ENCODE measurements at places on chromosomes 5 and 9.

GRCh38 chr9:89905606-89906338, 301.0 kb downstream of the GADD45G start:
- no peak for DNase-seq

DNA sequence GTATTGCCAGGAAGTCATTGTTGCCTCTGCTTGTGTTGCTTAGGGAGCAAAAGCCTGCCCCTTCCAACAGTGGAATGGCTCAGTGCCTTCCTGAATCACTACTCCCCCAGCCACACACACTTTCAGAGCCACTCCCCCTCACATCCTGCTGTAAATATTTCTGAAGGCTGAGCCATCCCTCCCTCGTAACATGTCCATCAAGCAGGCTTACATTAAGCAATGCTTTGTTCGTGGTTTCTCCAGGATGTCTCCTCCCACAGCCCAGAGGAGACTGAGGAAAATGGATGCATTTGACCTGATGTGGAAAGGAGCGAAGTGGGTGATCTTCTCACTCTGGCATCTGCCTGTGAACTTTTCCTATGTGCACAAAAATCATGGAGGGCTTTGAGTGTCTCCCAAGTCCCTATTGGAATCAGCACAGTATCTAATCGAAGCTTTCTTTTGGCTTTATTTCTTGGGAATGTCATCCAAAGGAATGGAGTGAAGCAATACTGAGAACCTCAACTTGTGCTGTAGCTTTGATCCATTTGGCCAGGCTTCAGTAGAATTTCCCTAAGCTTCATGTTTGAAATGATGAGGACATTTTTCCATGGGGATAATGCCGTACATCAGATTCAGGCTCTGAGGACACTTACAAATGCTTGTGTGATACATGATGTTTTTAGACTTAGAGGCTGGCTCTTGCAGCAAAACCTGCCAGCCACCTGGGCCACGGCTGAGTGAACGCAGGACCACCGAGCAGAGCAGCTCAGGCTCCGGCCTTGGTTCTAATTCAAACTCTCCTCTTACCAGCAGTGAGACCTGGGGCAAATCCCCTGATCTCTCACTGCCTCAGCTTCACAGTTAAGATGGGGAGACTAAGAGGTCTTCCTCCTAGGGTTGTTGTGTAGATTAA, 389.1 kb downstream of the ENC1 start:
- DNase-seq = no peak

DNA sequence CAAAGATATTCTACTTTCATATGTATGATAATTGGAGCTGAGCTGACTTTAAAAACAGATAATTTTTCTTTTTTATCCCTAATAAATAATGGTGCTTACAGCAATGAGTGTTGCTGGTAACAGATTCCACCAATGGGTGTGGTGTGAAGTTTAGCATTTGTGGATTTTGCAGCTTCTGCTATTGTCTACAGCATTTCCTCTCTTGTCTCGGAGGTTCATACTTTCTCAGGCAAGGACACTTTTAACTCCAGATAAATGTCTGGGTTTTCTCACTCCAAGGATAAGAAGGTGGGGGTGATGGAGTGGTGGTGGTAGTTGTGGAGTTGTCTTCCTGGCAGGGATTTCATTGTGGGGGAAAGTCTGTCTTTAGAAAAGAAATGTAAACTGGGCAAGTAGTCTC, 120.0 kb upstream of the CDKN2B start:
- no peak for DNase-seq

DNA sequence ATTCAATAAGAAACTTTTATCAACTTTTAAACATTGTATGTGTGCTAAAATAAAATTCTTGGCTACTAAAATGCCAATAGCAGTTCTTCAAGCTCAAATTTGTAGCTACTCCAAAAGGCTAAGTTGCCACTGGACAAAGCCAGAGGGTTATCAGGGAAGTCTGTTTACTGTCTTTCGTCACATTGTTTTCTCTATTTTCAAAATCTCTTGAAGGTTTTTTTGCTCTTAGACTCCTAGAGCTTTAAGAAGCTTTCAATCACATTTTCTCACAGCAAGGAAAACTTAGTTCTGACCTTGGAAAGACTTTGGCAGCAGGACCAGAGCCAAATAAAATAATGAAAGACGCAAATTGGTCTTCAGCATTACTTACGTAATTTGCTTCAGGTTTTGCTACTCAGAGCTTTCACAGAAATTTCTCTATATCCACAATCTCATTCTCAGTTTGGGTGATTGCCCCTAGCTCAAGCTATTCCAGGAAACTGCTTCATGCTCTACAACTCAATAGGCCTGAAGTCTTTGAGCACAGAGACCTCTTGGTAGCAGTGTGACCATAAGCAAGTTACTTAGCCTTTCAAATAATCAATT, 257.7 kb downstream of the GABRG2 start:
- no peak for DNase-seq

DNA sequence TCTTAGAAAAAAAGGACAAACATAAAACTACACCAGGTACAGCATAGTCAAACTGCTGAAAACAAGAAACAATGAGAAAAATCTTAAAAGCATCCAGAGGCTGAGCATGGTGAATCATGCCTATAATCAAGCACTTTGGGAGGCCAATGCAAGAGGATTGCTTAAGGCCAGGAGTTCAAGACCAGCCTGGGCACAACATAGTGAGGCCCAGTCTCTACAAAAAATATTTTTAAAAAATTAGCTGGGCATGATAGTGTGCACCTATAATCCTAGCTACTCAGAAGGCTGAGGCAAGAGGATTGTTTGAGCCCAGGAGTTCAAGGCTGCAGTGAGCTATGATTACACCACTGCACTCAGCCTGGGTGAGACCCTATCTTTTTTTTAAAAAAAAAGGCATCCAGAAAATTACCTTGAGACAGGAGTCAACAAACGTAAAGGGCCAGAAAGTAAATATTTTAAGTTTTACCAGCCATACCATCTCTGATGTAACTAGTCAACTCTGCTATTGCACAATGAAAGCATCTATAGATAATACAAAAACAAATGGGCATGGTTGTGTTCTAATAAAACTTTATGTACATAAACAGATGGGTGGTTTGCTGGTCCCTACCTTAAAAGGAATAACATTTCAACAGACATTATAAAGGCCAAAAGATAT, 19.8 kb downstream of the AP3B1 start:
- DNase-seq = no peak

DNA sequence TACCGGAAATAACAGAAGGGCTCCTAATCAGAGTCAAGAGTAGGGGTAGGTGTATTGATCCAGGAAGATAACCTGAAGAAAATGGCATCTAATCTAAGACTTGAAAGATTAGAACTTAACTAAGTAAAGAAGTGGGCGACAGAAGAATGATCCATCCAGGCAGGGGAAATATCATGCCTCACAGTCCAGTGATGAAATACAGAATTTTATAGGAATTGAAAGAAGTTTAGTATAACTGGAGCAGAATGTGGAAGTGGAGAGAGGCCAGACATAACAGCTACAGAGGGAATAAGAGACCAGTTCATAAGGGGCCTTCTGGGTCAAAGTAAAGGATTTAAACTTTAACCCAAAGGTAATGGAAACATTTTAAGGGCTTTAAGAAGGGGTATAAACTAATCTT, 42.2 kb downstream of the ERP44 start:
- no peak for DNase-seq

DNA sequence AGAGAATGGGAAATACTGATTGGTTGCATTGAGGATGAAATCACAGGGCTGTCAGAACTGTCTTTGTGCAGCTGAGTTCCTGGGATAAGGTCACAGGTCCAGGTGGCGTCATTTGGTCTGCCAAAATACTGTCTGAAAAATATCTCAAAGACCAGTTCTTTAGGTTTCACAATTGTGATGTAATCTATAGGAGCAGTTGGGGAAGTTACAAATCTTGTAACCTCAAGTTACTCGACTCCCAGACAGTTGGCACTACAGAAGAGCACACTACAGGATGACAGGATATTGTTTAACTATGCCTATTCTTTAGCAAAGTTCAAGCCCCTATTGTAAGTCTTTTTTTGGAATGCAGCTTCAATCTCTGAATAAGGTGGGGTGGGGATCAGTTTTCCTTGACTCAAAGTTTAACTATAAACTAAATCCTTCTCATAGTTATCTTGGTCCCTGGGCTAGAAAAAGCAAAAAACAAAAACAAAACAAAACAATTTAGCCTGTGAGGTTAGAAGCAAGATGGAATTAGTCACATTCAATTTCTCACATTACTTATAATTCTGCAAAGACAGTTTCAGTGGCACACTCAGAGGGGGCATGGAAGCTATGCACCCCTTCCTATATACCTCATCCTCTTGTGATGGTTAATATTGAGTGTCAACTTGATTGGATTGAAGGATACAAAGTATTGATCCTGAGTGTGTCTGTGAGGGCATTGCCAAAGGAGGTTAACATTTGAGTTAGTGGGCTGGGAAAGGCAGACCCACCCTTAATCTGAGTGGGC, 276.0 kb downstream of the AUH start:
- no peak for DNase-seq

DNA sequence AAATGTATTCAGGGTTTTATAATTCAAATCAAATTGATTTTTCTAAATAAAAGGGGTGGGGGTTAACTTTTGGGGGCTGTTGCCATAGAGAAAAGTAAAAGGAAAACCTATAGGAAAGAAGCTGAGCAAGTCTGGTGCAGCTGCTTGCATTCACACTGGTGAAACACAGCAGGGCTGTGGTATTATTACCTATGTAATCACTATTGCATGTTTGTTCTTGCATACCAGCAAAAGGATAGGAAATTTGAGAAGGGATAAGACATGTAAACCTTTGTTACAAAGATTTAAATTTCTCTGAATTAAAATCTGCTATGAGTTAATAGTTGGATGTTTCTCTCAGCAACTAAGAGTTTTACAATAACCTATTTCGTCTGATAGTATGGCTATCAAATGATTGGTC, 346.7 kb downstream of the EFNA5 start:
- DNase-seq = no peak

DNA sequence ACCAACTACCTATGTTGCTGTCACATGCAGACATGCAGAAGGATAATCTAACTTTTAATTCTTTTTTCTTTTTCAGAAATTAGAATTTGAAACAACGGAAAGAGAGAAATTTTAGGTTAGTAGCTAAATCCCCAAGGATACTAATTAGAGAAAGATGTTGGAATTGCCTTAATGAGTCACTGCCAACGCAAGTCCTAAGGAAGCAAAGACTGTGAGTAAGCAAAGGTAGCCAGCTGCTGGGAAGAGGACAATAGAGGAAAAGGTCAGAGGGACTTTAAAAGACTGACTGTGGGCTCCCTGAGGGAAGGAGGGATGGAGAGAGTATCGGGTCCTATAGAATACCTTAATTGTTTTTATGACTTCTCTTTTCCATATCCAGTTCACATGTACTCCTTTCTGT, 461.9 kb upstream of the PAPPA start:
- no peak for DNase-seq

- DNase-seq = no peak
These were observed 91.6 kb downstream of the NFIB start for GRCh38 chr9:14222149-14222835.

GRCh38 chr5:169339869-169340268, 38.9 kb upstream of the SLIT3 start:
- no peak for DNase-seq

GRCh38 chr5:145683431-145683830, 151.7 kb downstream of the PRELID2 start:
- DNase-seq = no peak

- DNase-seq = no peak
These were observed 69.8 kb downstream of the GALNT10 start for GRCh38 chr5:154260224-154260927.
